ENCODE measurements at places on chromosomes 6 and 20.

GRCh38 chr6:158468666-158469065, 91.2 kb upstream of the TMEM181 start:
- DNase-seq = no peak

- DNase-seq = no peak
Observed at GRCh38 chr20:14715400-14715799, 378.0 kb upstream of the FLRT3 start.

DNA sequence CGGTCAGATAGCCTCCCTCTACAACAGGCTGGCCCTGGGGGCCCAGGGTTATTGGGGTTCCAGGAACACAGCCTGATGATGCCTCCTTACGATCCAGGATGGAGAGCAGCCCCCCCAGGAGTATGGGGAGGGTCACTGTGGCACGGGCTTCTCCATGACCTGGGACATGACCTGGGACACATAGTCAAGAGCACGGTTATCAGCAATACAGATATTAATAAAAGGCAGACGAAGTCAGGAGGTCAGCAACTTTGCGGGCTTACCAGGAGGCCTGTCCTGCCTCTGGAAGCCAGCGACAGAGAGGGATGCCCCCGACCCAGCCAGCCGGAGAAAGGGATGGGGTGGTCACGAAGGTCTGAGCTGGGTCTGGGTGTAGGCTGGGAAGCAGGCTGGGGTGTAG, 795 bp downstream of the MMP24OS start:
- DNase-seq = no peak

GRCh38 chr6:33120001-33120400, 44.2 kb downstream of the HLA-DPB1 start:
- DNase-seq = no peak

GRCh38 chr6:37897321-37897720, 77.8 kb downstream of the ZFAND3 start:
- DNase-seq = no peak

GRCh38 chr6:84615113-84615850, 149.1 kb downstream of the TBX18 start:
- DNase-seq = no peak

DNA sequence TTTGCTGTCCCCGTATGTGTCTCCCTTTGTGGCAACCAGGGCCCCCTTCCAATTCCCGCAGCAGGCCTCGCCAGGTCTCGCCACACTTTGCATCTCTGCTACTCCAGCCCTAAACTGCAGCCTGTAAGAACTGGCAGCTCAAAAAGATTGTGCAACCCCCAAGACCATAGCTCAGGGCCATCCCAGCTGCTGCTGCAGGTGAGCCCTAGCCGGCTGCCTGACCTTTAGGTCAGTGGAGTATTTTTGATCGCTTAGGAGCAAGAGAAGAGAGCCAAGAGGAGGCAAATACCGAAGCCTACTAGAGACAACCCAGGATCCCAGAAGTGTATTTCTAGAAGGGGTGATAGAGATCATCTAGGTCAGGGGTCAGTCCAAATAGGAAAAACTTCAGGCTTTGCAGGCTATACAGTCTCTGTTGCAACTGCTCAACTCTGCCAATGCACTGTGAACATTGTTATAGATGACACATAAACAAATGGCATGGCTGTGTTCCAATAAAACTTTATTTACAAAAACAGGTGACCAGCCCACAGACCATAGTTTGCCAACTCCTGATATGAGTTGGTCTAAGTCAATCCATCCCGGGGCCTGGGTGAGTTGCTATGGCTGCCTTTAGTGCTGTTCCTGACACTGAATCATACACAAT, 138.4 kb downstream of the EYA2 start:
- no peak for DNase-seq

GRCh38 chr6:136467186-136467585, 83.0 kb downstream of the MAP7 start:
- DNase-seq = no peak

DNA sequence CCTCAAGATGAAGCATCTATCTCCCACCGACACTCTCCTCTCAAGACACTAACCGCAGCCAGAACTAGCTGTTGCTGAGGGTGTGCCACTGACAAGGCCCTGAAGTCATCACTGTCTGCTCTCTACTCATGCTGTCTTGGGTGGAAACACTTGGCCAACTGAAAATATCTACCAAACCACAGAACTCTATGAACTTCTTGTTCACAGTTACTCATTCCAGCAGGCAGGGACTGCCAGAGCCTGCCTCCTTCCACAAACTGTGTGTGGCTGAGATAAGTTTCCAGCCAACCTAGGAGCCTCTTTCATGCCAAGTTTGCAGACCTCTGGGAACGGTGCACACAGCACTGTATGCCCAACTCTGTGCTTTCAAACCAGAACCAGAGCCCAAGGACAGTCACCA, 45.5 kb upstream of the NXT1 start:
- no peak for DNase-seq

GRCh38 chr6:132526461-132526860, 11.6 kb upstream of the TAAR9 start:
- DNase-seq = no peak

DNA sequence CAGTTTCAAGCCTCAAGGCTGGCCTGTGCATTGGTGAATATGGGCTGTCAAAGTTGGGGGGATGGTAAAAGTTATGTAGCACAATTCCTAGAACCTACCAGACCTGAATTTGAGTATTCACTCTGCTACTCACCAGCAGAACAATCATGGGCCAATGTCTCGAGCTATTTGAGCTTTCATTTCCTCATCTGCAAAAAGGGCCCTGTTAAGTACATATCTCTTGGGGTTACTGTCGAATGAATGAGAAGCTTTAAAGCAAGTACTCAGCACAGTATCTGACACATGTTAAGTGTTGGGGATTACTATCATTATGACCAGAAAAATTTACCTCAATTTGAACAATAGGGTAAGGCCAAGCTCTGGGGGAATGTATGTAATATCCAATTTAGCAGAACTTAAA, 13.5 kb upstream of the ENPP4 start:
- DNase-seq = no peak

GRCh38 chr20:3070725-3071124, 695 bp upstream of the OXT start:
- DNase-seq = no peak

GRCh38 chr20:24718696-24719095, 230.4 kb upstream of the CST7 start:
- no peak for DNase-seq

DNA sequence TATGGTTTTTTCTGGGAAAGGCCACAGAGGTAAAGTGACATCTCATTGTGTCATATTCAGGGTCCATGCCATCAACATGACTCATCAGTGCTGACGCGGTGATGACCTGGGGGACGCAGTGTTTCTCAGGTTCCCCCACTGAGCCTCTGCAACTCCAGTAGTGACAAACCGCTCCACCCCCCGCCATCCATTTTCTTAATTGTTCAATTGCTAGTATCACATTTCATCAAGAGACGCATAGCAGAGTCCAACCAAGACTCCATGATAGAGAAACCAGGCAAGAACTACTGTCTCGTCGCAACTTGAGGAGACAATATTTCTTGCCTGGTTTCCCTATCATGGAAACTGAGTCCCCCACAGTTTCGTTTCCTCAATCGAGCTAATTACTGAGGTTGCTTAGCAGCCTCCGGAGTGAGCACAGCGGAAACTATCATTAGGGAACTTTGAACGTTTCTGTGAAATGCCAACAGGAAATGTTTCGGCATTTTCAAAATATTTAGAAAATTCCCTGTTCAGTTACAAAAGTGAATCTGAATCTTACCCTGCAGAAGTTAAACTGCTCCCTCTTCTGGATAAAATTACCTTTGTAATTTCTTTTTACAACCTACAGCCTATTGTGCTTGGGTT, 12.2 kb upstream of the SERPINB1 start:
- DNase-seq = peak; percentile 51

DNA sequence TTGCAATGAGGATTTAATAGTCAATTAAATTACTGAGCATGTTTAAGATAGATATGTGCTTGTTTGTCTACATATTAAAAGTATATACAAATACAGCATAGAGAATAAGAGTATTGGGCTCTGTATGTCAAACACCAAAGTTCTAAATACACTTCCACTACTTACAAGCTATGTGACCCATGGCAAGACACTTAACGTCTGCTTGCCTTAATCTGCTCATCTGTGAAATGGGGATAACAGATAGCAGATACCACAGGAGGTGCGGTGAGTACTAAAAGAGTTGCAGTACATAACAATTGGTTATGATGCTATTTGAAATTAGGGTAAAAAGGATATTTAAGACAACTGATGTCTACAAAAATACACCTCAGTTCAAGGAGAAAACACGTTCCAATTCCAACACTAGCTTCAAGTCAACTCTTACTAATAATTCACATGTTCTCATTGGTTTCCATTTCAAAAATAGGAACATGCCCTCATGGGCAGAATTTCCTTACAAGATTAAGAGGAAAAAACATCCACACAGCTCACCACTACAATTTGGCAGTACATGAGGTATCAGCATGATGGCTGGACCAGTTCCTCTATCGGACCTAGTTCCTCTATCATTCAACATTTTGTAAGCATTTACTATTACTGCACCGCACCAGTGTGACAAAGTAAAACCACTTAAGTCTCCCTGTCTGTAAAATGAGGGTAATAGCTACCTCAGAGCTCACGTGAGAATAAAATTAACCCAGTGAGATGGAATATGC, 101.1 kb downstream of the SMLR1 start:
- no peak for DNase-seq

DNA sequence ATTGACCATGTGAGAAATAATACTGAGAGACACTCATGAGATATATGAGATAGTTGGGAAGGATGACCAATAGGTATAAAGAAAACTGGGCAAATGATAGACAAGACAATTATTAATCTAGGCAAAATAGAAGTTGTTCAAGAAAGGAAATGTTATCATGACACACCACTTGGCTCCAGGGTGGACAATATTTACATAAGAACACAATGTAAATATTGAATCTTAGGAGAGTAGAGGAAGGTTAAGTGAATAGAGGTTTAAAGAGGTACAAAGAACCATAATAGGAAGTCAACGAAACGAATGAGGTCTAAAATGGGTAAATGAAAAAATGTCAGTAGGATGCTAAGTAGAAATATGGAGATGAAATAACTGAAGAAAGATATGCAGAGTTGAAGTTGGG, 126.5 kb downstream of the MBOAT1 start:
- no peak for DNase-seq

DNA sequence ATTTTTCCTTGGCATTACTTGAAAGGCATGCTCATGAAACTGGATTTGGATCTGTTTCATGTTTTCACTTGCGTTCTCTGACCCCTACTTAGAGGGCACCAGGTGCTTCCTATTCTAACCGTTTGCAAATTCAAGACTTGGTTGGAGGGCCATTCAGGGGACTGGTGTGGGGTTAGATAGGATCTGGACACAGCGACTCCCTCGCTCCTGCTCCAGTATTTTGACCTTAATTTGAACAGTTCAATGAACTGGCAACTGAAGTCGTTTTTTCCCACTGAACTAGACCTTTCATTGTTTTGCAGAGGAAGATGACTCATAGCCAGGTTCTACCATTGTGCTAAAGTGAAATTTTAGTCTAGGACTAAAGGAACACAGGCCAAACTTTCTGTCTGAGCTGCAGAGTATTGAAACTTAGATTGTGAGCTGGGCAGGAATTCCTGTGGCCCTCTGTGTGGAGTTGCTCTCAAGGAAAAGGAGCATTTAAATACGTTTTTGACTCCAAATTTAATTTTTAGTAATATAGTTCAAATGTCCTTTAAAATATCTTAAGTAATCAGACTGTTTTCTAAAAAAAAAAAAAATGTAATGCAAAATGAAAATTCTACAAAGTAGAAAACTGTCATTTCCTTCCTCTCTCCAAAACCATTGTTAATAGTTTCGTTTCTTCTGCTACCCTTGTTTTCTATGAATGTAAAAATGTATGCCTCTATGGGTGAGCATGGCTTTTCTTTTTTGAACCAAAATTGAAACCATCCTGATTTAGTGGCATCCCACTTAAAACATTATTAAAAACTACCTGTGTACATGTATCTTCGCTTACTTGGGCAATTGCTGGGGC, 64.8 kb downstream of the UTRN start:
- DNase-seq = no peak

DNA sequence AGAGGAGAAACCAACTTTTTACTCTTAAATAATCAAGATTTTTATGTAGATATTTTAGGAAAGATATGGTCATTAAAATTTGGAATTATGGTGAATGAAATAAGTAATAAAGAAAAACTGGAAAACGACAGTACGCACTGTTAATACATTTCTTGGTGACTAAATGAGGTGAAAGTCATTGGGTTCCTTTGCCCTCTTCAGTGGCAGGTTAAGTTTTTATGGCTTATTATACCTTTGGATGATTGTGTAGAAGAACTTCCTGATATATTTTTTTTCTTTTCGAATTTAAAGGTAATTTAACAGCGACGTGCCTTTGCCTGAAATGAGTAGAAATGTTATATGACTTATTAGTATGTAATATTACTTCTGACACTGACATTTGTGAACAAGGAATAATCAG, 43.4 kb downstream of the FOXO3 start:
- no peak for DNase-seq
